ENCODE measurements at places on chromosomes 3 and 15.

GRCh38 chr15:28984421-28985315, 98.9 kb downstream of the APBA2 start:
- no peak for DNase-seq

- no peak for DNase-seq
These were observed 84.7 kb downstream of the SQOR start for GRCh38 chr15:45719490-45719889.

- DNase-seq, result no peak
These were observed 54.6 kb upstream of the PCSK6 start for GRCh38 chr15:101543926-101544612.

GRCh38 chr3:188533612-188534357, 379.8 kb downstream of the LPP start:
- DNase-seq, result no peak

- DNase-seq, result no peak
These were observed 253.2 kb downstream of the RORA start for GRCh38 chr15:60975952-60976351.

DNA sequence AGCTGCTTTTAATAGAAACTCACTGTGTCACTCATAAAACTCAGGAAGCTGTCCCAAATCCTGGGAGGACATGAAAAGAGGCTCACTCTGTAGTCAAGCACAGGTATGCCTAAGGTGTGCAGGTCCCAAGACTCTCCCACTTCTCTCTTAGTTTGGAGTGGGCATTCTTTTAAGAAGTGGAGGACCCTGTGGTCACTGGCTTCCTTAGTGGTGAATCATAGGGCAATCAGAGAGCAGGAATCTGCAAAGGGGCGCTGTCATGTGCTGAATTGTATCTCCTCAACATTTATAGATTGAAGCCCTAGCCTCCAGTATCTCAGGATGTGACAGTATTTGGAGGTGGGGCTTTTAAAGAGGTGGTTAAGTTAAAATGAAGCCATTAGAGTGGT, 47.2 kb upstream of the ZBTB38 start:
- DNase-seq, result no peak

DNA sequence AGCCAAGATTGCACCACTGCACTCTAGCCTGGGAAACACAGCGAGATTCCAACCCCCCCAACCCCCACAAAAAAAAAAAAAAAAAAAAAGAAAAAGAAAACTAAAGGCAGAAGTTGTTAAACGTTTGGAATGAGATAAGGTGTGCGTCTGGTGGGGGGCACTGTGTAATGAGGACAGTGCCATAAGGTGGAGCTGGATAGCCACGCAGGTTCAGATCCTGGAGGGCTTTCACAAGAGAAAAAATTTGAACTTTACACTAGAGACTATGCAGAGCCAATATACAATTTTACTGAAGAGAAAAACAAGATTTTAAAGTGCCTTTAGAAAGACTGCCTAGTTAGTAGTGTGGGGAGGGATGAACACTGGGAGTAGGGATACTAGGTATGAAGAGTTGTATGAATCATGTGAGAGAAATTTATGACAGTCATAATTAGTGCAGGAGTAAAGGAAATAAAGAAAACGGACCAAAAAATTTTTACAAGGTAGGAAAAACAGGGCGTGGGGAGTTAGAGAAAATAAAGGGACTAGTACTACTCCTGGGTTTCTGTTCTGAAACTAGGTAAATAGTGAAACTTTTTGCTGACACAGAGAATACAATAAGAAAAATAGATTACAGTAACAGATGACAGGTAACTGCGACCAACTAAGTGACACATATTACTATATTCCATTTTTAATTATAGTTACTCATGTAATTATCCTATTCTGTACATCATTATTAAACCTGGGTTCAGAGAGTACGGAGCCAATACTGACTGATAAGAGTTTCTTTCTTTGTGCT, 108.1 kb downstream of the PEAK1 start:
- DNase-seq, result no peak

GRCh38 chr3:116112696-116113095, 332.6 kb downstream of the LSAMP start:
- no peak for DNase-seq

DNA sequence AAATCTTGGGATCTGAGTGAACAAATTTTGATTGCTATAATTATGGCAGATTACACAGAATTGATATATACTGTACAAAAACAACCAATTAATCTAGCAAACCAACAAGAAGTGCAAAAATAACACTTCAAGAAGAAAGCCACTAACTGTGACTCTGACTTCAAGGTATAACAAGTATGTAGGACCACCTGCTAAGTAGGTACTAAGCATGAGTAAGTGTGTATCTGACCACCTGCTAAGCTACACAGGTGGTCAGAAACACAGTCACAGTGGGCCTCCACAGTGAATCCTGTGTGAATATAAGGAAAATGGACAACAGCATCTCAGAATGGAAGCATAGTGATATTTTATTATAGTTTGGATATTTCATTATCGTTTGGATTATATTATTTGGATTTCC, 14.8 kb upstream of the PLSCR4 start:
- no peak for DNase-seq

DNA sequence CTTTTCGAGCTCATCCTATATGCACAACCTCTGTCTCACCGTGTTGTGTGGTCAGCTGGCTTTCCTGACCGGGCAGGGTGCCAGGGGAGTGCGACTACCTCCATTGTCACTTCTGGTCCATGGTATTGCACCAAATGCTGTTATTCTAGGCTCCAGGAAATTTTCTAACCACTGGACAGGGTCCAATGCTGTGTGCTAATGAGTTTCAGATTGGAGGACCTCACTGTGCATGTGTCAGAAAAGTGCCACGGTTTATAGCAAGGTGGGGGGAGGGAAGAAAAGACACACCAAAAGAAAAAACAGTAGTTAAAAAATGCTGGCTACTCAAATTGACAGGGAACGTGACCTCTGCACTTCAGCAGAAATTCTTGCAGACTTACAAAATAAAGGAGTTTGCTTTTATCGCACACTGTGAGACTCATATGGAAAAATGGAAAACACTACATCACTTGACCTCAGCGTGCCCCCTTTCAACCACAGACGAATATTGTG, 480.1 kb downstream of the FOXP1 start:
- DNase-seq, result peak; percentile 60

GRCh38 chr15:31385736-31386135, 59.1 kb downstream of the KLF13 start:
- no peak for DNase-seq

- no peak for DNase-seq
These were observed 314.0 kb upstream of the CDIN1 start for GRCh38 chr15:36265422-36265821.
